OCI-M1 (cell line): ENCODE measurements at places on chromosomes 7 and 10.

GRCh38 chr10:10730471-10731043, 287.1 kb upstream of the CELF2 start:
- no peak for DNase-seq

GRCh38 chr10:107028236-107028635, 136.3 kb downstream of the SORCS1 start:
- DNase-seq, result peak; percentile 97

DNA sequence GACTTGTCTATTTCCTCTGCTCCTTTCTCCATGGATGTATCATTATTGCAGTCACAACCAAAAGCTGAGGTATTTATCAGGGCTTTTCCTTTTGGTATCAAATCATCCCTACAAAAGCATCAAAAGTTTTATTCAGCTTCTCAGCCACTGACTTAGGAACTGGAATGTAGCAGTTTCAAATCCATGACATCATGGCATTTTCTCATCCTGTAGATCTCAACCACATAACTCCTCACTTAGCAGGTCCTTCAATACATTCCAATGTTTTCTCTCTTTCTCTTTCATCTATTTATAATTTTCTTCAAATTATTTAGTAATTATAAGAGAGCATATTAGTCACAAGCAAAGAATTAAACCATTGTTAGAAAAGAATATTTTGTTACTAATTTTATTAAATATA, 537.4 kb upstream of the SORCS1 start:
- DNase-seq, result no peak

GRCh38 chr7:76354981-76355730, 3.6 kb downstream of the YWHAG start:
- no peak for DNase-seq

GRCh38 chr7:133310232-133310862, 57.5 kb downstream of the EXOC4 start:
- DNase-seq, result no peak

DNA sequence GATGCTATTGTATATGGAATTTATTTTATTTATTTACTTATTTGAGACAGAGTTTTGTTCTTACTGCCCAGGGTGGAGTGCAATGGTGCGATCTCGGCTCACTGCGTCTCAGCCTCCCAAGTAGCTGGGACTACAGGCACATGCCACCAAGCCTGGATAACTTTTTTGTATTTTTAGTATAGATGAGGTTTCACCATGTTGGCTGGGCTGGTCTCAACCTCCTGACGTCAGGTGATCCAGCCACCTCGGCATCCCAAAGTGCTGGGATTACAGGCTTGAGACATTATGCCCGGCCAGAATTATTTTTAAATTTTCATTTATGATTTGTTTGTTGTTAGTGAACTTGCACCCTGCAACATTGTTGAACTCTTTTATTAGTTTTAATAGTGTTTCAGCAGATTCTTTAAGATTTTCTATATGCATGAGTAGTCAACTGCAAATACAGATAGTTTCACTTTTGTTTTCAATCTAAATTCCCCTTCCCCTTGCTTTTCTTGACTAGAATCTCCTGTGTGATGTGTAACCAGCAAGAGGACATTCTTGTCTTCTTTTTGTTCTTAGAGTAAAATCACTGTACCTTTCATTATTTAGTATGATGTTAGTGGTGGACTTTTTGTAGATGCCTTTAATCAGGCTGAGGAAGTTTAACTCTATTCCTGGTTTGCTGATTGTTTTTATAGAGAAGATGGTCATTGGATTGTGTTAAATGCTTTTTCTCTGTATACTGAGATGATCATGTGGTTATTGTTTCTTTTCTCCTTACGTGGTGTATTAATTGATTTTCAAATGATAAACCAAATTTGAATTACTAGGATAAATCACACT, 27.8 kb downstream of the ZNF33A start:
- peak; percentile 80 for DNase-seq

DNA sequence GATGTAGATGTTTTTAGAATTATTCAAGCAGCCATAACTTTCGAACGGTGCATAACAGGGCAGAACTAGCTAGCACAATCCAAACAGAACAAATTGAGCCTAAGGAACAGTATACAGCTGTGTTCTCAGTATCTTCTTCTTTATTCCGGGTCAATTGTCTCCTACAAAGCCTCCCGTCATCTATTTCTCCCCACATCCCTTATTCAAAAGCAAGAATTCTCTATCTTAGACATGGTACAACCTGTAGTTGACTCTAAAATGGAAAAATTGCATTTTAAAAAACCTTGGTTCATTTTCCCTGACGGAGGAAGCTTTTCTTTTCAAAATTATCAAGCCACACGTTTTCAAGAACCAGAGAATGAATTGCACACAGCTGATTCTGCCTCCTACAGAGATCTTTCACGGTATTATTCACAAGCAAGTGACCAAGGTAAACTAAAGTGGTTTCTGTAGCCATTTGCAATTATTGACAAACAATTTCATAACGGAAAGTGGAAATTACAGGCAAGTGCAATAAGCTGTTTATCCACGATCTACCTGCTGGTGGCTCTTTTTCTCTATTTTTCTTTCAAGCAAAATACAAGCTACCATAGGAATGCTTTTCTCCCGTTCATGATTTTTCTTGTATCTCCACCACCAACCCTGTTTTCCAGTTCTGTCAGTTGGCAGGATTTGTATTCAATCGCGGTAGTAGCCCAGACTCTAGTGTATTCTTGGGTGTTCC, 2.3 kb downstream of the GRM8 start:
- no peak for DNase-seq
